ENCODE measurements at places on chromosomes 2 and 18.

GRCh38 chr2:178280244-178280852, 86.0 kb downstream of the OSBPL6 start:
- DNase-seq = peak; percentile 82

DNA sequence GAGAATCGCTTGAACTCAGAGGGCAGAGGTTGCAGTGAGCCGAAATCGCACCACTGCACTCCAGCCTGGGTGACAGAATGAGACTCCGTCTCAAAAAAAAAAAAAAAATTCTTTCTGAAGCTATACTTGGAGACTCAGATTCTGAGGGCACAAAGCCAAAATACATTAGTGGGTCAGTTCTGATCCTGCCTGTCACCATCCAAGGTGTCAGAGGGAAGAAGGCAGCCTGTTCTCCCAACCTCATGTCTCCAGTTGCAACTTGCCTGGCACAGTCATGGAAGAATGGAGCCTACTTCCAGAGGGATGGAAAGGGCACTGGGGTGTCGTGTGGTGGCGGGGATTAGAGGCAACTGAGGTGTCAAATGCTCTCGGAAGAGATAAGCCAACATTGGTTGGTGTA, 104.8 kb upstream of the GATA6 start:
- no peak for DNase-seq

DNA sequence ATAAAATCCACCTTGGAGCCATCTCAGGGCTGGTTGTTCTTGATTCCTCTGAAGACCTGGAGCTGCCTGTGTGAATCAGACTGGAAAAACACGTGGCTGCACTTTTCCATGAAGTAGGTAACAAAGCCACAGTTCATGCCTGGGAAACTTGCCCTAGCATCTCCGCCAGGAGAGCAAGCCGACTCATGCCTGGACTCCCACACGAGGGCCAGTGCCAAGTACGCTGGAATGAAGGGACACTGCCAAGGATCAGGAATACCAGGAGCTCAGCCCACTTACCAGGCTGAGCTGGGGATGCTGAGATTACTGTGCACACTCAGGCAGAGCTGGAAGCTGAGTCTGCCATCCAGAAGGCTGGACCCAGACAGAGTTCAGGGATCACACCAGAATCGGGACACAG, 10.9 kb upstream of the FHL2 start:
- DNase-seq = no peak

- no peak for DNase-seq
These were observed 6.8 kb downstream of the COLEC11 start for GRCh38 chr2:3601561-3602271.

DNA sequence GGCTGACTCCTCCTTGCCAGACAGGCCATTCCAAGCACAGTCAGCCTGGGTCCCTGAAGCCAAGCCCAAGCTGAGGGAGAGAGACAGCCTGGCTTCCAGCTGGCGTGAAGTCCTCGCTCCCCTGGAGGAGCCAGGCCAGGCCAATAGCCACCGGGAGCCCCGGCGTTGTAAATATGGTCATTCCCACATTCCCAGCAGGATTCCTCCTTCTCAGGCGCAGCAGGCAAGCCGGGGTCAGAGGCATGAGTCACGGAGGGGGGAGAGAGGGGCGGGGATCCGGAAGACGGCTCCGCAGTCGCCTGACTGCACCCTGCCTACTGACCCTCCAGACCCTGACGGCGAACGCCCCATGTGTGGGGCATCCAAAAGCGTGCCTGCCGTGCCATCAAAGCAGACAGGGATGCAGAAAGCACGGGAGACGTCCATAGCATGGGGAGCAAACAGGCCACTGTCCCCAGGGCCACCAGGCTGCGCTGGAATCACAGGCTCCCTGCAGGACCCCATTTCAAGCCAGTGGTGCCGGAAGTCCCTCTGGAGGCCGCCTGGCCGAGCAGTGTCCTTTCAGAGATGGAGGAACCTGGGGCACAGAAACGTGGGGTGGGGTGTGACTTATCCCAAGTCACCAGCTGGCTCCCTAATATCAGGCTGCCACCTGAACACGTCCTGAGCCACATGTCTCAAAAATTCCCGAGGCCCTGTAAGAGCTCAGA, 48.2 kb downstream of the TWIST2 start:
- DNase-seq = no peak

DNA sequence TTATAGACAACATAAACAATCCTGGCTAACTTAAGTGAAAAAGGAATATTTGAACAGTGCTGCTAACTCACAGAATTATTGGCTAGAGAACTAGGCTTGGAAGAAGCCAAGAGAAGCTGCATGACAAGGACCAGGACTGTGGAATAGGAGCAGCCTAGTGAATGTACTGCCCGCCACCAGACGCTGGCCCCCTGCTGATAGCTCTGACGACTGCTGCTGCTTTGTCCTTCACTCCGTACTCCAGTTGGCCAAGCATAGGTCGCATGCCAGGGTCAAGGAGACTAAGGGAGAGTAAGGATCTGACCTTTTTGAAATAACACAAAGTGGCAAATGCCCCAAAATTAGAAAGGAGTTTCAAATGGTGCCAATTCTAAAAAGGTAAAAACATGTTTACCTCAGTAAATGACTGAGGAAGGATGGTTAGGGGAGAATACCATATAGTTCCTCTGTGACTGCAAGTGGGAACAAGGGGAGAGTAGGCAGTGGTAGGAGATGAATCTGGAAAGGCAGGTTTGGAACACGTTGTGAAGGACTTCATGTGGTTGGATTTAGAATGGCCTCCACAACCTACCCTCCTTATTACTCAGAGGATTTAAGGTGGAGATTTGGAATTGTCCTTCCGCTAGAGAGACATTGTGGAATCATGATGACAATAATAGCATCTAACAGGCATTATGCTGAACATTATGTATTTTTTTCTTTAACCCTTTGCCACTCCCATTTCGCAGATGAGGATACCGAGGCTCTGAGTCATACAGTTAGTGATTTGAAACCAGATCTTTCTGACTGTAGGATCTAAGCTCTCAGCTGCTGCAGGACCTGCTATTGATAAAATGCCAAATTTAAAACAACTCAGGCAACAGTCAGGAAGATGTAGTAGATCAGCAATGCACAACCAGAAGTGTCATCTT, 19.5 kb downstream of the STRADB start:
- DNase-seq = no peak

GRCh38 chr2:138433995-138434951, 67.3 kb upstream of the SPOPL start:
- no peak for DNase-seq

DNA sequence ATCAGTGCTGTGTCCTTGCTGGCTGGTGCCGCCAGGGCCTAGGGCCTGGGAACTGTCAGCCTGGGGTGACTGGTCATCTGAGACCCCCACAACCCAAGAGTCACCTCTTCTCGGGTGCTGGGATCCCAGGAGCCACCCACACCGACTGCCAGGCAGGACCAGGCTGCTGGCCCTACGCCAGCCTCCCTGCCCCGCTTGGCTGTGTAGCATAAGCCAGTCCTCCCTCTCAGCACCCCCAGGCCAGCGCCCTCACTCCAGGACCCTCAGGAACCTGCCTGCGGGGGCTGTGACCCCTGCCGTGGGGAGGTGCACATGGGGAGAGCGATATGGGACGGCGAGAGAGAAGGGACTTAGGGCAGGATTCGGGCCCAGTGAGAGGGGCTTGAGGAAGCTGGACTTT, 9.5 kb downstream of the ARHGEF4 start:
- DNase-seq = no peak

DNA sequence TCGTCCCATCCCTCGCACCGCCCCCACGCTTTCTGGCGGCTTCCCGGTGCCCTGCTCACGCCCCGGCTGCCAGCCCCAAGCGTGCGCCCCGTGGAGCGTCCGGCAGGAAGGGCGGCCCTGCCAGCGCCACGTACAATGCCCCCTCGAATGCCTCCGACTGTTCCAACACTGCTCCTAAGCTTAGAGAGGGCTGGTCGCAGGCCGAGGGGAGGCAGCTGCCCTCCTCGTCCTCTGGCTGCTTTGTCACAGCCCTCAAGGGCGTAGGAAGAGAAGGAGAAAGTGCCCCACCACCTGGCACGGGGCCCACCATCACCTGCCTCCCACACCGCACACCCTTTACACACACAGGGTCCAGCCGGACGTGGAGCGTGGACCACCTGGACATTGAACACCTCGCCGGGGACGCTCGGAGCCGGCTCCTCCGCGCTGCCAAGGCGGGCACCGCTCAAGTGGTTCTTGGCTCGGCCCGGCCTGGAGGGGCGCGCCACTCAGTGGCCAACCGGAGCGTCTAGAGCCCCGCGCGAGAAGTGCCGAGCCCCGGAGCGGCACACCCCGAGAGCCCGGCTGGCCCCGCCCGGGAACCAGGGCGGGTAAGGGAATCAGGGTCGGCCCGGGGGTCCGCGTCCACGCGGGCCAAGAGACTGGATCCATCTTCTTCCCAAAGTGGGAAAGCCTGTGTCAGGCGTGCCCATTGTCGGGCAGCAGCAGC, 830 bp downstream of the DNER start:
- DNase-seq = no peak

- peak; percentile 93 for DNase-seq
These were observed 34.9 kb downstream of the C18orf54 start for GRCh38 chr18:54392543-54393023.

All from suppressor macrophage treated with lipopolysaccharide for 1 hour (primary cell).